ENCODE measurements at places on chromosomes 6 and 20. TPM values are rescaled to one million over a fixed set of nuclear protein-coding genes. Genes with fewer than 3 reads are reported as not detected.

GRCh38 chr6:17601386-17601703 is 1.2 kb downstream of the FAM8A1 start:
- DNase-seq, result no peak

GRCh38 chr20:53920647-53921245 is 149.6 kb downstream of the BCAS1 start:
- DNase-seq, result no peak

DNA sequence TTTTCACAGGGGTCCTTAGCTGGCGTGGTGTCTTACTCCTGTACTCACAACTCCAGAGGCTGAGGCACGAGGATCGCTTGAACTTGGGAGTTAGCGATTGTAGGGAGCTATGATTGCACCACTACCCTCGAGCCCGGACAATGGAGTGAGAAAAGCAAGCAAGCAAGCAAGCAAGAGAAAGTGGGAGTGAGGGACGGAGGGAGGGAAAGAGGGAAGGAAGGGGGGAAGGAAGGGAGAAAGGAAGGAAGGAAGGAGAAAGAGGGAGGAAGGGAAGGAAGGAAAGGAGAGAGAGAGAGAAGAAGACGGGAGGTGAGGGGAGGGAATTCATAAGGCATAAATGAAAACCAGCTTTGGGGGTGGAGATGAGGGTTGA is 120.5 kb downstream of the TRIM27 start:
- no peak for DNase-seq

- DNase-seq, result no peak
Observed at GRCh38 chr6:7562769-7563168, 21.3 kb downstream of the DSP start.

DNA sequence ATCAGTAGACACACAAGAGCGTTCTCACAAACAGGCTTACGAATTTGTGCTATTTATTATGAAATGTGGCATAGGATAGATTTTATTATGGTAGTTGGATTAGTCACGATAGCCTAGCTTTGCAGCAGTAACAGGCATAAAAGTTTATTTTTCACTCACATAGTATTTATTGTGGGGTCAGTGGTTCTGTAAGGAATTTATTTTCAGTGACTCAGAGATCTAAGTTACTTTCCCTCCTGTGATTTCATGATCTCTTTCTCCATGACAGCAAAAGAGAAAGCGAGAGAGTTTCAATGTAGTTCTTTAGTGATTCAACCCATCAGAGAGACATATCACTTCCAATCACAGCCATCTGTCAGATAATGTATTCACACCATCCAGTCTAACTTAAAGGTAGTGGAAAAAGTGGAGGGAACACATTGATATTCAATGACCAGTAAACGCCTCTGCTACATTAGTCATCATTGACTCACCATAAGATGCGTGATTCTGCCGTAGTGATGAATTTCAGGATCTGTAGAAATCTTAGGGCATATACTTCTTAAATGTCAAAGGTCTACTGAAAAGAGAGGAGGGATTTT is 605.5 kb downstream of the HDGFL1 start:
- DNase-seq, result no peak

Gene ELOVL2
- total RNA-seq, result not detected

Gene RSPH9
- total RNA-seq, result not detected
